ENCODE measurements at places on chromosomes 4 and X. TPM values are rescaled to one million over a fixed set of nuclear protein-coding genes. Genes with fewer than 3 reads are reported as not detected.

GRCh38 chr4:113665036-113665435 lies 96.5 kb downstream of the CAMK2D start:
- DNase-seq, result no peak

- DNase-seq, result no peak
Observed at GRCh38 chr4:125891597-125892258, 577.0 kb downstream of the FAT4 start.

DNA sequence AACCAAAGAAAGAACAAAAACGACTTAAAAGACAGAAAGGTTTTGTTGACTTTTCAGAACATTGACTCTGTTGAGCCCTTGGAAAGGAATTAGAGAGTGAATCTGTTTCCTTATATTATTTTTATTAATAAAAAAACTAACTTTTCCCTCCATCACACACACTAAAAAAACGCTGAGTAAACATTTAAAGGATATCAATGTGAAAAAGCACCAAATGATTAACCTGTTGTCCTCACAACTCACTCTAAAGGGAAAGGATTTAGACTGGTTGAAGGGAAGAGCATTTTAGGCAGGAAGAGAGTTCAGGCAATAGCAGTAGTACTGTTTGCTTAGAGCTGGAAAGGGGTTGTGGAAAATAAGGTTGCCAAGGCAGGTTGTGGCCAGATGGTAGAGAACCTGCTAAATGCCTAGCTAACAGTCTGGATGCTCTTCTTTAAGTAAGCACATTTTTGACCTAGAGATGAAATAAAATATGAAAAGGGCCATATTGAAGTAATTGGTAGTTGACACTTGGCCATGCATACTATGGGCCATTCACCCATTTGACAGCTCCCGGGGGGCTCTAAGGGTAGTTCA lies 98.0 kb upstream of the NDP start:
- no peak for DNase-seq

DNA sequence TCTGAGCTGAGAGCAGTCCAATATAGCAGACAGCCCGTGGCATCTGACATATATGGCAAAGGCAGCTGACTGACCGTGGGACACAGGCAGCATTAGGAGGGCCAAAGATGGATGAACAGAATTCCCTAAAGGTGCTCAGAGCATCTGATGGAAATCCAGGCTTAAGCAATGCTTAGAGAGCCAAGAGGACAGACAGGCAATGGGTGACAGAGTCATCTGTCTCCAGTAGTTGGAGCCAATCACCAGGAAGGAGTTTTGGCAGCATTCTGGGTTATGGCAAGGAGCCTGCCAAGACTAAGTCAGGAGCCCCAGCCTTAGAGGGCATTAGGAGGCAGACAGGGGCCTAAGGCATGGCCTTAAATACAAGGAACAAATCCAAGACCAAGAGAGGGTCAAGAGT lies 153.3 kb upstream of the USP9X start:
- peak; percentile 21 for DNase-seq

GRCh38 chr4:2248821-2249261 lies 6.9 kb upstream of the HAUS3 start:
- no peak for DNase-seq

DNA sequence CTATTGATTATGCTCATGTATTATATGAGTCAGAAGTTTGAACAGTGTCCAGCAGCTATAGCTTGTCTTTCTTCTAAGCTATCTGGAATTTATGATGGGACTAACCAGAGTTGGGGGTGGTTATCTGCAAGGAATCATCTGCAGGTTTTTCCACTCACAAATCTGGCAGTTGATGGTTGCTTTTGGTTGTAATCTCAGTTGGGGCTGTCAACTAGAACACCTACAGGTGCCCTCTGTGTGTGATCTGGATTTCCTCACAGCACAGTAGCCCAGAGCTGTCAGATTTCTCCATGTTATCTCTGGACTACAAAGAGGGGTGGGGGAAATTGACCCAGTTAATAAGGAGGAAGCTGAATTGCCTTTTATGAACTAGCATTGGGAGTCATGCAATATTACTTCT lies 51.4 kb upstream of the MAP9 start:
- DNase-seq, result no peak

- no peak for DNase-seq
Observed at GRCh38 chrX:928606-929005, 283.8 kb downstream of the CRLF2 start.

DNA sequence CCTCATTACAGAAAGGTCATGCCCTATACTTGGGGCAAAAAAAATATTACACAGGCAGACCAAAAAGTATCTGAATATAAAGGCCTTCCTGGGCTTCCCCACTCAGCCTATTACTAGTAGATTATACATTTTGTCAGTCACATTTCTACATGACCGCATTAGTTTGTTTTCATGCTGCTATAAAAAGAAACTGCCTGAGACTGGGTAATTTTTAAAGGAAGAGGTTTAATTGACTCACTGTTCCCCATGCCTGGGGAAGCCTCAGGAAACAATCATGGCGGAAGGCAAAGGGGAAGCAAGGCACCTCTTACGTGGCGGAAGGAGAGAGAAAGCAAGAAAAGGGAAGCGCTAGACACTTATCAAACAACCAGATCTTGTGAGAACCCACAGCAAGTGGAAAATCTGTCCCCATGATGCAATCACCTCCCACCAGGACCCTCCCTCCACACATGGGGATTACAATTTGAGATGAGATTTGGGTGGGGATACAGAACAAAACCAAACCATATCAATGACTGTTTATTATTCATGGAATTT lies 1312.0 kb downstream of the PCDH7 start:
- no peak for DNase-seq

DNA sequence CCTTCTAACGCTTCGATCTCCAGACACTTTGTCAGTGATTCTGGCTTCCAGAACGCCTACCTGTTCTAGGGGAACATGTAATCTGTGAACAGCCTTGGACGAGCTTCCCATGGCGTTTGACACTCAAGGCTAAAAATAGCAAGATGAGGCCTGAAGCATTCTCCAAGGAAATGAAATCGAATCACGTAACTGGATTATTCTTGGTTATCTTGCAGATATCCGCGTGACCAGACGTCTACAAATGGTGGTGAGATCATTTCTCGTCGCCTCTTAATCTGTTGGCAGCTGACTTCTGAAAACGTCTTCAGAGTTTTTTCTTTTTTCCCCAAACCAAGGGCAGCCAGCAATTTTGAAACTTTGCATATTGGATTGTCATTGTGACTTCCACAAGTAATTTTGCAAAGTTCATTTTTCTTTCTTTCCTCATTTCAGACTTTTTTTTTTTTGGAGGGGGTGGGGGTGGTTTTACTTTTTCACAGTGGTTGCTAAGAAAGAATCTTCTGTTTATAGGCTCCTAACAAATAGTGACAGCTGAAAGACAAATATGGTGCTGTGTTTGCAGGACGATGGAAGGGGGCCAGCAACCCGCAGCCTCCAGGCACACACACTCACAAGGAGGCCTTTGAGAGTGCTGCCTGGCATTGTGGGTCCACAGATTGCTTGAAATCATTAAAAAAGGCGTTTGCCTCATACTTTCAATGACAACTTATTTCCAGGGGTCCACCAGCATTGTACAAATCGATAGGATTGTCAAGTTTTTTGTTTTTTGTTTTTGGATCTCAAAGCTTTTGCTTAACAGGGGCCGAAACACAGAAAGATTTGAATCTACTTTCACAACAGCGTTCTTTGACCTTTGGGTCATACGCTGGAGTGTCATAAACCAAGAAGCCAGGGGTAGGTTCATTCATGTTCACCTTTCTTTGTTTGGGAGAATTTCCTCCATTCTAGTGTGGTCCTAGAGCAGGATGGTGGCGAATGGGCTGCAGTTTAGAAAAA lies 32.4 kb upstream of the PDLIM3 start:
- no peak for DNase-seq

DNA sequence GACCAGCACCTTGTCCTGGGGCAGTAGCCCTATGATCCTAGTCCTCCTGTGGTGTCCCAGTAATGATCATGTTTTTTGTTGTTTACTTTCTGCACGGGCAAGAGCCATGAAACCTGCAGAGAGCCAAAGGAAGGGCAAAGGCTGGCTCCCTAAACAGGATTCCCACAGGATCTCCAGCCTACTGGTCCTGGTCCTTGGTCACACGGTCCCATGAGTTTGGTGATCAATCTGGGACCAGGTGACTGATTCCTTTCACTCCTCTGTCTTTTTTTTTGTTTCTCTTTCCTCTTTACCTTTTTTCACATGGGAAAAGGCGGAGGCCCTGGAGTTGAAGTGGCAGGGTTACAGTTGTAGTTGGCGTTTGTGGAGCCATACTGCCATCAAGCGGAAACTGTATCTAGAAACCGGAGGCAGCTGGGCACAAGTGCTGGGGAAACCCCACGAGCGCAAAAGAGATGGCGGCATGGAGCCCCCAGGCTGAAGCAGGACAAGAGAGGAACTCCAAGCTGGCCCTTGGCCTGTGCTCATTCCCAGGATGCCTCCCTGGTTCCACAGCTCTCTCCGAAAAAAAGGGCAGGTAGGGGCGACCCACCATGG lies 34.6 kb downstream of the NBDY start:
- peak; percentile 30 for DNase-seq

GRCh38 chr4:167171928-167172327 lies 62.4 kb downstream of the SPOCK3 start:
- no peak for DNase-seq

- DNase-seq, result no peak
Observed at GRCh38 chr4:95107004-95107403, 349.2 kb downstream of the BMPR1B start.

- DNase-seq, result no peak
Observed at GRCh38 chr4:95761426-95761825, 78.5 kb upstream of the PDHA2 start.

DNA sequence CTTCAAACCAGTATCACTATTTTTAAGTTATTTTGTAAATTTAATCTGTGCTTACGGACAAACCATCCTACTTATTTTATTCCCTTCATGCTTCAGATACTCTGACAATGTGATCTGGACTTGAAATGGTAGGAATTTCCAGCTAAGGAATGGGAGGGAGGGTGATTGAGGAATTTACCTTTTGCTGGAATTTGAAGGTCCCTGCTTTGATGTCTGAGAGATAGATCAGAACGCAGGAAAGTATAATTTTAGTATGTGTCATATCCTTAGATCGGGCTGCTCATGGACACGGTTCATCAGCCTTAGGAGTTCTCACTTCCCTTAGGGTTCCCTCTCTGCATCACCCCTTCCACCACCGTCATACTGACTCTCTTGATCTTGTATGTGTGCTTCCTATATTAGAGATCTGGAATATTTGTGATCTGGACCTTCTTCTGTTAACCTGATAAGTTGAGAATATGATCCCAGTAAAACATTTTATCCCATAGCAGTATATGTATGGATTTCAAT lies 16.8 kb downstream of the OCRL start:
- no peak for DNase-seq

- peak; percentile 68 for DNase-seq
Observed at GRCh38 chrX:49754233-49754857, 58.6 kb upstream of the PAGE1 start.

GRCh38 chrX:52865343-52865998 lies 2.4 kb downstream of the XAGE3 start:
- DNase-seq, result no peak

GRCh38 chr4:75499900-75500299 lies 14.3 kb downstream of the RCHY1 start:
- DNase-seq, result no peak

DNA sequence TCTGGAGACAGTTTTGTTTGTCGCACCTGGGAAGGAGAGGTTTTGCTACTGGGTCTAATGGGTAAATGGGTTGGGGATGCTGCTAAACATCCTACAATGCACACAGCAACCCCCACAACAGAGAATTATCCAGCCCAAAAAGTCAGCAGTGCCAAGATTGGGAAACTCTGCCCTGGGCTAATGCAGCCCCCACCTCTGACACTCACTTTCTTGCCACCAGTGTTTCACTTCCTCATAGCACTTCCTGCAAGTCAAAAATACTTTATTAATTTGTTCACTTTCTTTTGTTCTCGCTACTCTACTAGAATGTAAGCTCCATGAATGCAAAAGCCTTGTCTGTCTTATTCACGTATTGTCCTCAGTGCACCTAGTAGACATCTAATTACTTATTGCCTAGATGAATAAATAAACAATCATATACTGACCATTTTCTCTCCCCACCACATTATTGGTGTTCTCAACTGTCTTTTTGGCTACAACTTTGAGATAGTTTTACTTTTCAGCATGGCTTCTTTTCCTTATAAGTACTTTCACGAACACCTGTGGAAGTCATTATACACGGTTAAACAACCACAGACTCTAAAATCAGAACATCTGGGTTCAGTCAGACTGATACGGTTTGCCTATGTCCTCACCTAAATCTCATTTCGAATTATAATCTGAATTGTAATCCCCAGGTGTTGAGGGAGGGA lies 82.0 kb upstream of the PITX2 start:
- DNase-seq, result no peak

- no peak for DNase-seq
Observed at GRCh38 chr4:144376866-144377265, 236.3 kb upstream of the GYPA start.

DNA sequence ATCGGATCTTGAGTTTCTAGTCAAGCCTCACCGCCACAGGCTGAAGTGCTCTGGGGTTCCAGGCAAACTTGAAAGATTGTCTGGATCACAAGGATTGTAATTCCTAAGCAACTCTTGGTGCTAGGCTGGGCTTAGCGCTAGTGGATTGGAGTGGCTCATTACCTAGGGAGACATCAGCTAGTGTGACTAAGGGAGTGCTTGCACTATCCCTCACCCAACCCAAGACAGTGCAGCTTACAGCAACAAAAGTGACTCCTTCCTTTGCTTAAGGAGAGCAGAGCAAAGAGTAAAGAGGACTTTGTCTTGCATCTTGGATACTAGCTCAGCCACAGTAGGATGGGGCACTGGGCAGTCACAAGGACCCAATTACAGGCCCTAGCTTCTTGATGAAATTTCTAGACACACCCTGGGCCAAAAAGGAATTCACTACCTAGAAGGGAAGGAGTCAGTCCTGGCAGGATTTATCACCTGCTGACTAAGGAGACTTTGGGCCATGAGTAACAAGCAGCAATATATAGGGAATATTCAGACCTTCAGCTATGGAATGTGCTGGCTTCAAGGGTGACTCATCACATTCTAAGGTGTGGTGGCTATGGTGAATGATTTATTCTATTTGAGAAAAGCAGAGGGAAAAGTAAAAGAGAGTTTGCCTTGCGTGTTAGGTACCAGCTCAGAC lies 1212.4 kb downstream of the PCDH18 start:
- no peak for DNase-seq

Gene CCDC110
- total RNA-seq, result 0.57 TPM

Gene OTUD4
- total RNA-seq, result 35.9 TPM

Gene FOXR2
- total RNA-seq, result not detected

Gene SPANXN1
- not detected for total RNA-seq

Gene LRIT3
- 0.05 TPM for total RNA-seq

Gene TIMP1
- 6.7 TPM for total RNA-seq

Gene NUDT10
- total RNA-seq, result 1.2 TPM
